ENCODE measurements at places on chromosomes 1 and 21.

GRCh38 chr21:26782331-26782730 is 62.9 kb downstream of the ADAMTS1 start:
- no peak for DNase-seq

DNA sequence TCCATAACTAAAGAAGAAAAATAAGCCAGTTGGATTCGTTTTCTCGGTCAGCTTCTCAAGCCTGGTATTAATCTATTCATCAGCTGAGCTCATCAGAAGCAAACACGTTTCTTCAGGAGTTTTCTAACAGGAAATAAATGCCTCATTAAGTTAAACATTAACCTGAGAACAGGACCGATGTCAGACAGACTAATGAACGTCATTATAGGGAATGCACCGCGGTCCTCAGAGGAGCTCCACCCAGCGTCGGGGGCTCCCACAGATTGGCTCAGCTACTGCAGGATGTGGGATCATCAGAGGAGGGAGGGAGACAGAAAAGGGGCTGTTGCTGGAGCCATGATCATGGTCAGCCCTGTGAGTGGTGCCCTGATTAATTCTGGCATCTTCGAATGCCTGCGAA is 615.4 kb downstream of the PTPRU start:
- DNase-seq = no peak

- DNase-seq = peak; percentile 64
Measured at GRCh38 chr1:46549697-46550681, 1.5 kb downstream of the KNCN start.

GRCh38 chr1:29259802-29260441 is 23.6 kb downstream of the PTPRU start:
- no peak for DNase-seq

- no peak for DNase-seq
Measured at GRCh38 chr21:34075760-34076660, 2.6 kb downstream of the MRPS6 start.

- no peak for DNase-seq
Measured at GRCh38 chr1:118144684-118145083, 40.3 kb downstream of the SPAG17 start.

All from central memory CD4-positive, alpha-beta T cell (primary cell).